Stimulated activated CD8-positive, alpha-beta memory T cell treated with anti-CD3 and anti-CD28 coated beads, Interleukin-4, amount 100 ng/mL, for 1 hour (primary cell): ENCODE measurements at places on chromosomes 7 and 10.

- DNase-seq: no peak
Measured at GRCh38 chr10:10662716-10663408, 354.8 kb upstream of the CELF2 start.

GRCh38 chr7:133771788-133772419 lies 355.2 kb upstream of the LRGUK start:
- DNase-seq: no peak

GRCh38 chr7:55314967-55315366 lies 50.2 kb upstream of the LANCL2 start:
- no peak for DNase-seq

GRCh38 chr7:43135129-43135528 lies 22.7 kb downstream of the HECW1 start:
- DNase-seq: no peak

DNA sequence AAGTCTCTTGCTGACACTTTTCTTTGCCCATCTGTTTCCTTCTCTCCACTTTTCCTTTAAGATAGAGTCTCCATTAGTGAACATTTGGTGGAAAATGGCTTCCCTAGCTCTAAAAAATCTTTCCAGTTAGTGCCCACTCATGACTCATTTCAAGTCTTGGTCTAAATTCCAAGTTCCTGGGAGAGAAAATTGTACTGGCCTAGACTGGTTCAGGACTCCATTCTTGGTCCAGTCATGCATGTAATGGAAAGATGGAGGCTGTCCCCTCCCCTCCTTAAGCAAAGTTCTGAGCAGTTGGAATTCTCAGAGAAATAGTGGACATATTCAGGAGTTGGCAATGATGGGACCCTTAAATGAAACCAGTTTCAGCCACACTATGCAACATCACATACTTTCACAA lies 3.8 kb upstream of the ALDH18A1 start:
- DNase-seq: no peak
